ENCODE measurements at places on chromosomes 4 and X. TPM values are rescaled to one million over a fixed set of nuclear protein-coding genes. Genes with fewer than 3 reads are reported as not detected.

- no peak for DNase-seq
Measured at GRCh38 chr4:79759793-79760192, 313.2 kb downstream of the ANTXR2 start.

- no peak for DNase-seq
Measured at GRCh38 chrX:18676050-18676449, 4.1 kb upstream of the RS1 start.

GRCh38 chrX:16559206-16559619 lies 90.7 kb upstream of the S100G start:
- no peak for DNase-seq

The CCNA2 gene
- total RNA-seq: 15.6 TPM

- no peak for DNase-seq
Measured at GRCh38 chr4:23269566-23269965, 576.8 kb downstream of the GBA3 start.

The UGT2B15 gene
- total RNA-seq: 50.8 TPM

DNA sequence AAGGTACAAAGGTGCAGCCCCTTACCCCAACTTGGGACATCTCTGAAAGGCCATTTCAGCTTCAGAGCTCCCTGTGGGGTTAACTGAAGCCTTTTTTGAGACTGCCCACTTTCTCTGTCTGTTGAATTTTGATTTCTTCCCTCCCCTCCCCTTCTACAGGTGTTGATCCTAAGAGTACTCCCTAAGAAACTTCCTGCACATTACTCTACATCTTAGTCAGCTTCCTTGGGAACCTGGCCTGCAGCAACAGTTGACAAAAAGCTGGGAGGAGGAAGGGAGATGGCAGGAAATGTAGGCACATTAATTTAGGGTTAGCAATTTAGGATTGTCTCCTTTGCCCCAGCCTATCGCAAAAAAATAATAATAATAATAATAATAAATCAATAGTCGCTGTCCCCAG lies 1.2 kb upstream of the IDS start:
- no peak for DNase-seq

DNA sequence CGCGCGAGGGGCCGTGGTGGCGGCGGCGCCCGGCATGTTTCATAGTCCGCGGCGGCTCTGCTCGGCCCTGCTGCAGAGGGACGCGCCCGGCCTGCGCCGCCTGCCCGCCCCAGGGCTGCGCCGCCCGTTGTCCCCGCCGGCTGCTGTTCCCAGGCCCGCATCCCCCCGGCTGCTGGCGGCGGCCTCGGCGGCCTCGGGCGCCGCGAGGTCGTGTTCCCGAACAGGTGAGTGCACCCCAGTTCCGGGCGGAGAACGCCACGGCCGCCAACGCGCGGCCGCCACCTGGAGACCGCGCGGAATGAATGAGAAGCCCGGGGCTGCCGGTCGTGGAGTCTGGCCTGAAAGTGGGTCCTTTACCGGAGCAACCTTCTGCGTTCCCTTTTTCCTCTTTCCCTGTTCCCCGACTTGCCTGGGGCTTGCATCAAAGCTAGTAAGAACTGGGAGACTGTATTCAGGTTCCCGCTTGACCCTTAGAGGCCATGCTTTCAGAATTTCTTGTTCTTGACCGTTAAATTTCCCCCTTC lies 429 bp downstream of the NOCT start:
- DNase-seq: peak; percentile 56

DNA sequence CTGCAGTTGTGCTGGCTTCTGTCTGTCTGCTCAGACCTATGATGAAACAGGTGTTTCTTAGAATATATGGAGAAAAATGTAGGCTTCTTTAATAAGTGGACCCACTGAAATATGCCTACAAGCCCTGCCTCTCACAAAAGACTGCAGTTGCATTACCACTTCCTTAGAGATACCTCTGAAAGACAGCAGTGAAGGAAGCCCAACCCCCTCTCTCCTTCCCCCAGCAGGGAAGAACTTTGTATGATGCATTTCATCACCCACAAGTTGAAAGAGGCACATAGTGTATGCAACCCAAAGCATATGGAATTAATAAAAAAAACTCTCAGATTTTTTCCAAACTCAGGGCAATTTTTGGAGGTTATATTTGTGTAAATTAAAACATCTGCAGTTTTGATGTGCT lies 916.7 kb downstream of the TECRL start:
- DNase-seq: no peak

The UBE2D3 gene
- total RNA-seq: 290 TPM

The USP53 gene
- 83.8 TPM for total RNA-seq

DNA sequence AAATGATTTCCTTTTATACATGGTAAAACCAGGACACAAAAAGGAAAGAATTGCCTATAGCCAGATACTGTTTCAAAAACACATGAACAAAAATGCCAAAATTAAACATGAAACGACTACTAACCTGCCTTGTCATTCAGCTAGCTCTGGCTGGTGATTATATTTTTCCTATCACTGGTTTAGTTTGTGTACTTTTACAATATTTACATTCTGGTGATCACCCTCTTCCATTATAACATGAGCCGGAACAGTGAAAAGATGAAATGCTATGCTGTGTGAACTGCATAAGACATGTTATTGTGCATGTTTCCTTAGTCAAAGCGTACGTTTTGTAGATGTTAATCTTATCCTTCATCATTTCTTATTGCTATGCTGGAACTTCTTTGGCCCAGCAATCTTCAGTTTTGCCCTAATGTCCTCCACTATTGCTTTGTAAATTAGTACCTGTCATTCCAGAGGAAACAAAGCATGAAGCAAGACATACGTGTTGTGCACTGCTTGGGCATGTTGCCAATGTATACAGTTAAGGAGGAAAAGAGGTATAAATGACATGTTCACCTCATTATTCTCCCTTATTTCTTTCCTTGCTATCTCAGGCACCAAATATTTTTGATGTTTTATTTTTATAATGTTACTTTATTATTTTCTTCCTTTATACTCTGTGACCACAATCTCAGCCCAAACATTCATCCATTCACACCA lies 386.3 kb downstream of the ARHGAP24 start:
- peak; percentile 38 for DNase-seq

DNA sequence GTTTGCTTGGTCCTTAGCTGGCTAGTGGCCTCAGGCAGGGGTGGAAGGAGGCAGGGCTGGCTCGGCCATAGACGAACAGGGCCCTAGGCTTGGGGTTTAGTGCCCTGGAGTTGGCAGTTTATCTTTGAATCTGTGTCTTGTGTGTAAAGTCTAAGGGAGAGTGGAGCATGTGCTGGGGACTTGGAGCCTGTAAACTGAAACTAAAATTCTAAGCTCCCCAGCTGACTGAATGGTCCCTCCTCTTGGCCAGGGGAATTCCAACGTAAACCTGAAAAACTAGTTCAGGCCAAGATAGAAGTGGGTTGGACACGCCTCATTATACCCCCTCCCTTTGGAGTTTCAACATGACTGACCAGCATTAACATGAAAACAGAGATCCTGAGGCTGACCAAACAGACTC lies 46.1 kb upstream of the GPR78 start:
- peak; percentile 54 for DNase-seq

DNA sequence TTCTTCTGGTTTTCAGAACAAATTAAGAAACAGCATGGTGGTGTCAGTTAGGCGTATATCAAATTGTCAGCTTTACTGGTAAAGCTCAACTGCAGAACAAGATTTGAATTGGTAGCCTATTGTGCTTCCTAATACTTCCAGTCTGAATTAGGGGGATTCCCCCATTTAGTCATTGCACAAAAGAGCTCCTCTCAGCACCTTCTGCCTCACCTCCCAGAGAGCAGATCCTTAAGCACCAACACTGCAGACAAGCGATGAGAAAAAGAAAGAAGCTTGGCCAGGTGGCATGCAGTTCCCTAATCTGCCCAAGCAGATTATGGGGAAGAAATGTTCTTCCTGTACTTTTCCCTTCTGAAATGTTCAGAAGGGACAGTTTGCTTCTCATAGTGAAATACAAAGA lies 9.2 kb downstream of the MAP9 start:
- no peak for DNase-seq

The GPRIN3 gene
- 22.5 TPM for total RNA-seq

DNA sequence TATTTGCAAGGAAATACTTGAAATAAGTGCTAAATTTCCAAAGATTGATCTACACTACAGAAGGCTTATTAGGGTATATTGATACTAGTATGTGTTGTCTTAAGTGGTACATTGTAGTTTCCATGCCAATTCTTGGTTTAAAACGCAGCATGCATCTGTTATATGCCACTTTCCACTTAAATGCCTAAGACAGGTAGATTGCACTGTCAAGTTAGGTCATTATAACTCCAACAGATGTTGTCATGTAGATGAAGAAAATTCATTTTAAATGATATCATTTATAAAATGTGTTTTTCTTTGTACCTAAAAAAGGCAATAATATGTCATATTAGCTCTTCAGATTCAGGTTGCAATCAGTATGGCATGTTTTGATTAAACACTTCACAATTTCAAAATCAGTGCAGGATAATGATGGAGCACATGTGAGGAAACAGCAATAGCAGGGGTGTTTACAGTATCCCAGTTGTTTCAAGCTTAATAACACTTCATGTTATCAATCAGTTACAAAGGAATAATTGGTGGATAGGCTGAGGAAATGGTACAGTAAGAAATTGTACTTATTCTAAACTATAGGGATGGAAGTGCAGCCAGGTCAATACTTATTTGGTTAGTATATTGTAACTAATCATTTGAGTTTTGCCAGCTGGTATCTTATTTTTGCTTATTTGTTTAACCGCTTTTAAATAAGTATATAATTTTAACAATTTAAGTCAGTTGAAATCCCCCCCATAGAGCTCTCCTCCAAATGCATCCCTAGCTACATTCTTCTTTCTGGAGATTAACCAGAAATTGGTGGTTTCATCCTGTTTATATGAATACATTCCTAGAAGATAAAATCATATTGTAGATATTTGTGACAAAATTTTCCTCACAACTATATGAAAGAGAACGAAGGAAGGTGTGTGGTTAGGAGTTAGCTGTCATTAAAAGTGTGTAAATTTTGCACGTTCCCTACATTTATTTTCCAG lies 454.4 kb upstream of the ATOH1 start:
- no peak for DNase-seq

The MAGEB17 gene
- not detected for total RNA-seq
